ENCODE measurements at places on chromosomes 7 and 10.

DNA sequence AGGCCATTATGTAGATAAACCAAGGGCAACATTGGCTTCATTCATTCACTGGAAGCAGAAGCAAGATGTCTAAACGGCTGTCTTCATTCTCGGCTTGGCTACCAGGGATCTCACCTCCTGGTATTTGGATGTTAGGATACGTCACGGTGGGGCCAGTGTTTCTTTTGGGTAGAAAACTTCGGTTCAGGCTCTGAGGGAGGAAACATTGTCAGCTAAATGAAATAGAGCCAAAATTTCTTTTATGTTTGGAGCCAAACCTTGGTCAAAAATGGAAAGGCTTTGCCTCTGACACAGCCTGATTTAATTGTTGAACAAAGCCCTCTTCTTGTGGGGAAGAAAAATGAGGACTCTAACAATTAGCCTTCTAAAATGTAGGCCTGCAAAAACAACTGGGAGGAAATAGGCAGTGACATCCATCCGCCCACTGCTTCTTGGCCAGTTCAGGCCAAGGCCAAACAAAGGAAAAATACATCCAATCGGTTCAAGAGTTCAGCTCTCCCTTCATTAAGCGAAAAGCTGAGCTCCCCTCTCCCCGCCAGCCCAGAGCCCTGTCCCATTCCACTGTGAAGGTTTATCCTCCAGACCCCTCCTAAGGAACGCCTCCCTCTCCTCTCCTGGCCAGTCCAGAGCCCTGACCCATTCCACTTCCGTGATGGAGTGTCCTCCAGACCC, 44.4 kb downstream of the PFKFB3 start:
- DNase-seq: no peak

DNA sequence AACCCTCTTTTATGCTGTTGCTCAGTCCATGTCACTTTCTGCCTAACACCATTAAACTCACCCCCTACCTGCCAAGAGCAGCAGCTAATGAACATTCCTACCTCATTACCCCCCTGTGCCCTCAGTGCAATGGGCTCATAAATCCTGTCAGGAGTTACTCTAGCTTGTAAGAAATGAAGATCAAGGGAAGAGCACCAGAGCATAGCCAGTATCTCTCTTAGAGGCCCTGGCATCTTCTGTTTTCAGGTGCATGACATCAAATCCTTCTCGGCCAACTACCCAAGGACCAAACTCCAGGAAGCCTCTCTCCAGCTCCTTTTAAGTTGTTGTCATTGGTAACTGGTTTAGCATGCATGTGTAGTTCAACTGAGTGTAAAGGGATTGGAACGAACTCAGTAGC, 75.1 kb downstream of the FOXI2 start:
- DNase-seq: no peak

DNA sequence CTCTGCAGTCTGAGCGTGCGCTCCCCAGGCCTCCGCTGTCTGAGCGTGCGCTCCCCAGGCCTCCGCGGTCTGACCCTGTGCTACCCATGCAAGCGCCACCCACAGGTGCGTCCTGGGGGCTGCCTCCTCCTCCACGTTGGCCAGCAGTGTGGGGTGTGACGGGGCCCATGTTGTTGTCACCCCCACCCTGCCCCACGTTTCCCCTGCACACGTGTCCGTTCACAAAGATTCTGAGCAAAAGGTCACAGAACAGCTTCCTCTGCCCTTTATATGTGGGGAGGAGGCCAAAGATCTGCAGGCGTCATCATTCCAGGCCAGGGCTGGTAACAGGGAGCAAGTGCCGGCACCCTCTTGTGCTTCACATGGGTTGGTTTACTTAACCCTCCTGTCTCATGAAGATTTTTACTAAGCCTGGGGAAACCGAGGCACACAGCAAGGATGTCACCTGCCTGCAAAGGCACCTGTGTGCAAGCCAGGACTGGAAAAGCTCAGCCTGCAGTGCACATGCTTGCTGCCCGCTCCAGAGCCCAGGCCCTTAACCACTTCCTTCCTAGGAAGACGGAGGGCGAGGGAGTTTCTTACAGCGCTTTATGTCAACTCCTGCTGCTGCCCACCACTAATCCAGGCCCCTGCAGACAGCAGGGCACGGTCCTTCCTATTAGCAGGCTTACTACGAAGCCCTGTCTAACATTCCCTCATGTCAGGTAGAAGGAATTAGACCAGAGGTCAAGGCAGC, 4.8 kb downstream of the GPR146 start:
- DNase-seq: no peak

GRCh38 chr7:157528785-157529341, 192.1 kb downstream of the DNAJB6 start:
- no peak for DNase-seq

- DNase-seq: no peak
These were observed 667.2 kb downstream of the SDK1 start for GRCh38 chr7:3968234-3968633.
